ENCODE measurements at places on chromosomes 2 and 18.

DNA sequence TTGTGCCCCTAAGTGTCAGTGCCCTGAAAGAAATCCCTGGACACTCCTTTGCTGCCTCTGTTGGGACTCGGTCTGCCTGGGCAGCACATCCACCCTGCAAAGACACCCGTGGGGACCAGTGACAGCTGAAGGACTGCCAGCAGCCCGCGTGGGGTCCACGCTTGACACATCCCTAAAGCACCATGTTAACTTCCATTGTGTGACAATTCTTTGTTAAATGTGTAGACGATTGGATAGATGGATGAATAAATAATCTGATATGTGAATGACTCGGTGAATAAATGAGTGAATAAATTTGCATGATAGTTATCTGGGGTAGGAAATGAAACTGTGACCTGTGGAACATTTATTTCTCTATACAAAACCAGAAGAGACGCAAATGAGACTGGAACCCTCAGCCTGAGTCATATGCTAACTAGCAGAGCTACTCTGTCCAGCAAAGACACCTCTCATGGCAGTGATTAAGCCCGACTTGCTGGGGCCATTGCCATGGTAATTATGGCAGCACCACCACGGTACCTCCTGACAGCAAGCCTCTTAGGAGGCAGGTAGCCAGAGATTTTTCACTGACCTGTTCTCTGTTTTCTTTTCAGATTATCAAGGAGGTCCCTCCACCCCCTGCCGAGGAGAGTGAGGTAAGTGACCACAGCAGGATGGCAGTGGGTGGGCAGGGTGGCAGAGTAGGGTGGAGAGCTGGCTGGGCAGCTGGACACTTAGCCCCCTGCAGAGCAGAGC is 156.8 kb downstream of the ANTXR1 start:
- DNase-seq: no peak

DNA sequence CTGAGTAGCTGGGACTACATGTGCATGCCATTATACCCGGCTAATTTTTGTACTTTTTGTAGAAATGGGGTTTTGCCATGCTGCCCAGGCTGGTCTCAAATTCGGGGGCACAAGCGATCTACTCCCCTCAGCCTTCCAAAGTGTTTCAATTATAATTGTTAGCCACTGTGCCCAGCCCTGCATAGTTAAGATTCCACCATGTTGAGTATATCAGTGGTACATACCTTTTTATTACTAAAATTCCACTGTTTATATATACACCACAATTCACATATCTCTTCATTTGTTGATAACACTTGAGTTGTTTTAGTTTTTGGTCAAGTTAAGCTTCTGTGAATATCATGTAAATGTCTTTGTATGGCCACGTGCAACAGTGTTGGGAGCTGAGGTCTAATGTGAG is 12.8 kb upstream of the FMNL2 start:
- no peak for DNase-seq

DNA sequence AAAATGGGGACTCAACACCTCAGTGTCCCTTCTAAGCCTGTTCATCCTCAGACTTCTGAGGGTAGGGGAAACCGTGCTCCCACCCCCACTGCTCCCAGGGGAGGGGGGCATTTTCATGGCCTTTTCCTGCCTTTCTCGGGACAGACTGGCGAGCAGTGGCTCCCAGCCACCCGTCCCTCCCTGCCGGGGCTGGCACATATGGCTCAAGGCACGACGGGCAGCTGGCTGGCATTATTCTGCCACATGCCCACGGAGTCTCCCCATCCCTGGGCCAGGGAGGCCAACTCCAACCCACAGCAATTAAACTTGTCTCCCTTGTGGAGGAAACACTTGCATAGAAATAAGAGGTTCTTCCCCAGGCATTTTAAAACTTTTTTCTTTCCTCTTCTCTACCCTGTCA is 148.5 kb upstream of the CBLN2 start:
- DNase-seq: no peak

- no peak for DNase-seq
Observed at GRCh38 chr2:203914546-203915182, 21.9 kb upstream of the ICOS start.

- DNase-seq: no peak
Observed at GRCh38 chr2:128391679-128392078, 73.0 kb upstream of the HS6ST1 start.

DNA sequence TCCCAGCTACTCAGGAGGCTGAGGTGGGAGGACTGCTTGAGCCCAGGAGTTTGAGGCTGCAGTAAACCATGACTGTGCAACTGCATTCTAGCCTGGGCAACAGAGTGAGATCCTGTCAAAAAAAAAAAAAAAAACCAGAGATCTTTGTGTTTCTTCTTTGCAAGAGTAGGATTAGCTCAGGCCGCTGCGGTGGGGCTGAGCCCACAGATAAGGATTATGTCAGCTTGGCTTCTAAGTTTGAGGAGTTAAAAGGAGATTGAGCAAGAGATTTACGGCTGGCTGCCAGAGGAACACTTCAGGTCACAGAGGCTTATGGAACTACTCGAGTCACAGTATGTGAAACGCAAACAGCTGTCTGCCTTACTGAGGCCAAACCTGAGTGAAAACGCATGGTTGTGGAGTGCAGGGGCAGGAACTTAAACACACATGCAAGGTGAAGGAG is 146.7 kb upstream of the L3MBTL4 start:
- DNase-seq: no peak

- DNase-seq: no peak
Observed at GRCh38 chr2:159249990-159250715, 36.4 kb downstream of the WDSUB1 start.

DNA sequence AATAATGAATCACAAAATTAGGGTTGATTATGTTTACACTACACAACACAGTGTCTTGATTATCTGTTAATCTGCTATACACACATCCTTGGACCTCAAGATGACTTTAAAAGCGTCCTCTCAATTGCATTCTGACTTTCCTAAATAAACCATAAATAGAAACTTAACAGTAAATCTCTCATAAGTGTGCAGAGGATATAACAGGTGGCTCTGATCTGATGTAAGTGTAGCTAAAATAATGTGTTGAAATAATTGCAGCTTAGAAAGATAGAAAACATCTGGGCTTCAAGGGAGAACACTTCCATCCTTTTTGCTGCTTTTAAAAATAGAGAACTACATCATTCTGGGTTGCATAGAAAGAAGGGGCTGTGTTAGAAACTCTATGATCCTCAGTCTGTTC is 78.4 kb upstream of the EFEMP1 start:
- no peak for DNase-seq

DNA sequence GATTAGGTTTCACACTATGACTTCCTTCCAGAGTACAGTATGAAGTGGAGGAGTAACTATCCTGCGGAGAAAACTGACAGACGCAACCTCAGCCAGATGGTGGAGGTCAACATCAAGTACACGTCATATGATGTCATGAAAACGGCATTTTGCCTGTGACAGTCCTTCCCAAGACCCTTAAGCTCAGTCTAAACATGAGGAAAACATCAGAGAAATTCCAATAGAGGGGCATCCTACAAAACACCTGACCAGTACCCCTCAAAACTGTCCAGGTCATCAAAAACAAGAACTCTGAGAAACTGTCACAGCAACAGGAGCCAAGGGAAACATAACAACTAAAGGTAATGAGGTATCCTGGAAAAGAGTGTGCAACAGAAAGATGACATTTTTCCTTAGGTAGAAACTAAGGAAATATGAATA is 1.7 kb downstream of the RNU4ATAC start:
- DNase-seq: no peak

- DNase-seq: no peak
Observed at GRCh38 chr2:177675350-177675821, 282.8 kb downstream of the AGPS start.

DNA sequence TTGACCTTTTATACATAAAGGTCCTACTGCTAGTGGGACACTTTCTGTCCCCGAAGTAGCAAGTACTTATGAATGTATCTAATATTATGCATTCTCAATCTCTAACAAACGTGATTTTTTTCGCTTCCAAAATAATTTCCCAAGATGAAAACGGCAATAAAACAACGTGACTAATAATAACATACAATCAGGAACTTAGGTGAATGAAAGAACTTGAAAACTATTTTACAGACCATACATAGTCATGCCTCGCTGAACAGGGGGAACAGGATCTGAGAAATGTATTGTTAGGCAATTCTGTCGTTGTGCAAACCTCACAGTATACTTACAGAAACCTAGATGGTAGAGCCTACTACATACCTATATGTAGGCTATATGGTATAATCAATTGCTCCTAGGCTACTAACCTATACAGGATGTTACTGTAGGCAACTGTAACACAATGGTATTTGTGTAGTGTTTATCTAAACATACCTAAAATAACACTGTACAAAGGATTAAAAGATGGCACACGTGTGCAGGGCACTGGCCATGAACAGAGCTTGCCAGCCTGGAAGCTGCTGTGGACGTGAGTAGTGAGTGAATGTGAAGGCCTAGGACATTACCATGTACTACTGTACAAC is 2.5 kb downstream of the RTN4 start:
- no peak for DNase-seq

DNA sequence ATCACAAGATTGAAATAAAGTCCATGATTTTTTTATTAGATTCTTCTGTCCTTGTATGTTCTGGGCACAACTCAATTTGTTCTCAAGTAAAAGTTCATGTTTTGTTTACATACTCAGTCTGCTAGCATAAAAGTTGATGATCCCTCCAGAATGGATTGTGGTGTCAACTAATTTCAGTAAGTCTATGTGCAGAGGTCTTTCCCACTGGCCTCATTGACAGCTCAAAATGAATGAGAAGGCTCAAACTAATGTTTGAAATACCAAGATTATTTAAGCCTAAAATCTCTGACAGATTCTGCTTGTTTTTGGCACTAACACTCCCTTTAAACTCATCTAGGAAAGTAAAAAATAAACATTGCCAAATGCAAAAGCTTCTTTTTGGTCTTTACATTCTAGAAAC is 561.2 kb upstream of the CNTNAP5 start:
- DNase-seq: no peak

DNA sequence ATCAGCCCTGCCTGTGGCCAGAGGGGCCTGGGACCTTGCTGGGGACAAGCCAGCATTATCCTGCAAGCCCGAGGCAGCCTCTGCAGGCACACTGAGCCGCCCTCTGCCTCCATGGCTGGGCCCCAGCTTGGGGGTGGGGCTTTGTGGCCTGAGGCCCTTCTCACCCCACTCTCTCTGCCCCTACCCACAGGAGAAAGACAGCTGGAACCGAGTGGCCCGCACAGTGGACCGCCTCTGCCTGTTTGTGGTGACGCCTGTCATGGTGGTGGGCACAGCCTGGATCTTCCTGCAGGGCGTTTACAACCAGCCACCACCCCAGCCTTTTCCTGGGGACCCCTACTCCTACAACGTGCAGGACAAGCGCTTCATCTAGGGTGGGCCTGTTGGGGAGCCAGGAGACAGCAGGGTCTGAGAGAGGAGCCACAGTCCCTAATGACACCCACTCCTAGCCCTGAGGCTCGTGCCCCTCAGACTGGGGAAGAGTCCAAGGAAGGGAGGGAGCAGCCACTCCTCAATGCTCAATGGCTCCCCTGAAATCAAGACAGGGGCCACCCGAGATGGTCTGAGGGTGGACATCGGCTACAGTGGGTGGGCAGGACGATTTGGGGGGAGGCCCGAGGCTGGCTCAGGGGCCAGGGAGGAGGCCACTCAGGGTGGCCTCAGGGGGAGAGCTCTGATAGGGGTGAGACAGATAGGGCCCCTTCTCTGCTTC is 4.4 kb upstream of the CHRNG start:
- DNase-seq: no peak

- no peak for DNase-seq
Observed at GRCh38 chr2:184316921-184317320, 281.4 kb upstream of the ZNF804A start.

GRCh38 chr2:20433946-20434553 is 12.8 kb upstream of the RHOB start:
- no peak for DNase-seq

DNA sequence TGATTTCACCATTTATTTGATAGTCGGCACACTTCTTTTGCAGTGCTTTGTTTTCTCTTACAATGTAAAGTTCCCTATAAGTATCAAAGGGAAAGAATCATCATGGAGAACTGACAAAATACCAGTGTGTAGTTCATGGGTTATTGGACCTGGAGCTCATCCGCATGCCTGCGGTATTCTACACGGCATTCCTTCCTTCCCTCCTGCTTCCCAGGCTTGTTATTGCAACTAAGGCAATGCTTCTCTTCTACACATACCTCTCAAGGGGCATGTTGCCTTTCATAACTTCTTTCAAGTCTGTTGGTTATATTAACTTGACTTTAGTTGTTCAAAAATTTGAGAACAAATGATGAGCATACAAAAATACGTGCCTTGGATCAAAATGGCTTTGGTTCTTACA is 24.3 kb upstream of the FAP start:
- no peak for DNase-seq

- DNase-seq: no peak
Observed at GRCh38 chr2:240922982-240923537, 16.9 kb downstream of the CROCC2 start.

DNA sequence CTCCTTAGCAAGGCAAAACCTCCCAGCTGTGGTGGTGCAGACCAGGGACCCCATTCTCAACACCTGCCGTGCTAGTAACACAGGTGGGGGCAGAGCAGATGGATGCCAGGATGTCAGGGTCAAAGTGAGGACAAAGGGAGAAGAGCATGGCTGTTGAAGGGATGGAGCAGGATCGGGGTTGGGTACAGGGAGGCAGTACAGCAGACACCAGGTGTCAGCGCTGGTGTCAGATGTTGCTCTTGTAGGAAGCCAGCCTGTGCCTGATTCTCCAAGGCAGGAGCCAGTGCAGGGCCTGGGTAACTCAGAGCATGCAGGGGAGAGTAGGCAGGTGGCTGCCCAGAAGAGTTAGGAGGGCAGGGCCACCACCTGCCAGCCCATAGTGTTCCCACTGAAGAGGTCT is 222.1 kb upstream of the SPRED2 start:
- no peak for DNase-seq

- no peak for DNase-seq
Observed at GRCh38 chr2:23385748-23386338, 864 bp downstream of the KLHL29 start.

DNA sequence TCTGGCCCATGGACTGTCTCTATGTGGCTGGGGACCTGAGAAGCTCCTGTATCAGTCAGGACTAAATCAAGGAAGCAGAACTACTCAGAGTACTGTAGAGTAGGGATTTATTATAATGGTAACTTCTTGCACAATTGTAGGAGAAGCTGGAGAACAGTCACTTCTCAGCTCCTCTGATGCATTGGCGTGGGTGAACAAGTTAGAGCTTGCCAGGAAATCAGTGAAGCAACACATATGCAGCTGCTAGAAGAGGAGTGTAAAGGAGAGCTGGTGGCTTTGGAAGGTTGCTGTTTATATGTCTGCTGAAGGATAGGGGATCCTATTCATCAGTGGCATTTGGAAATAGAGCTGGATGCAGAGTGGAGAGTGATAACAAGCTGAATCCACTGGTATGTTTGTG is 215.5 kb upstream of the CWC22 start:
- DNase-seq: no peak

DNA sequence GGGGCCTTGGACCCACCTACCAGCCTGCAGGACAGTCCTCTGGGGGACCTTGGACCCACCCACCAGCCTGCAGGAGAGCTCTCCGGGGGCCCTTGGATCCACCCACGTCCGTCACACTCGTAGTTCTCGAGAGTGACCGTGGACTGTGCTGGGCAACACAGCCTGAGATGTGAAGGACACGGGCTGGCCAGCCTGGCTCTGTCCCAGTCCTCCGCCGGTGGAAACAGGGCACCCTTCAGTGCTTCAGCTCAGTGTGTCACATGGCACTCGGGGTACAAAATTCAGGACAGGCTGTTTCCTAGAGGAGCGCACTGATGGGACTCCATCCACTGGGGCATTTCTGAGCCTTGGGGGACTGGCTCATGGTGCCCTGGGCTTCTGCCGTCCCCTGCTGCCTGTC is 212.0 kb downstream of the TWIST2 start:
- DNase-seq: no peak
